ENCODE measurements at places on chromosomes 7 and 10.

DNA sequence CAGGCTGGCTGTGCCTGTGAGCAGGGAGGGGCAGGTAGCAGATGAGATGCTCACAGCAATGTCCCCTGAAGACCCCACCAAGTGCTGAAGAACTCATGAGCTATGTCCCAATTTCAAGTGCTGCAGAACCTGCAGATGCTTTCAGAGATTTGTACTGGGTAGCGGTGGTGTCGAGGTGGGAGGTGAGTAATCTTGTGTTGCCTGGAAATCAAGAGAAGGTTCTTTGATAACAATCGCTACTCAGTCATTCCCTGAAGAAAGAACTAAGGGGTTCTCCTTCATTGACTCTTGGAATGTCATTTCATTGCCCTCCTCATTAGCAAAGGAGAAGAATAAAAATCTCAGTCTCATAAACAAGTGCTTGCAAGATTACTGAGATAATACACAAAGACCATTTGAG is 246.4 kb downstream of the EMX2 start:
- no peak for DNase-seq

DNA sequence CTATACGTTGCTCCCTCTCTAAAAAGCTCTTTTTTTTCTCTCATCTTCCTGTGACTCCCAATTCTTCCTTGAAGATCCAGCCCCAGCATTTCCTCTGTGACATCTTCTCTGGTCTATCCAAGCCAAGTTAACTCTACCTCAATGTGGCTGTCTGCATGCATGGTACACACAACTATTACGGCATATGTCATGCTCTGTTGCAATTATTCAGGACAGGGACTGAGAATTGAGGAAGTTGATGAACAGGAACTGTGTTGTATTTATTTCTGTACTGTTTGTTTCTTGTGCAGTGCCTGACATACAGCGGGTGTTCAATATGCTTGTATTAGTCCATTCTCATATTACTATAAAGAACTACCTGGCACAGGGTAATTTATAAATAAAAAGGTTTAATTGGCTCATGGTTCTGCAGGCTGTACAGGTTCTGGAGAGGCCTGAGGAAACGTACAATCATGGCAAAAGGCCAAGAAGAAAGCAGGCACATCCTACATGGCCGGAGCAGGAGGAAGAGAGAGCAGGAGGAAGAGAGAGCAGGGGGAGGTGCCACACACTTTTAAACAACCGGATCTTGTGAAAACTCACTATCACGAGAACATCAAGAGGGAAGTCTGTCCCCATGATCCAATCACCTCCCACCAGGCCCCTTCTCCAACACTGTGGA is 6.3 kb downstream of the TRPV5 start:
- DNase-seq = no peak

GRCh38 chr7:22559829-22560489 is 60.0 kb upstream of the STEAP1B start:
- DNase-seq = peak; percentile 6

DNA sequence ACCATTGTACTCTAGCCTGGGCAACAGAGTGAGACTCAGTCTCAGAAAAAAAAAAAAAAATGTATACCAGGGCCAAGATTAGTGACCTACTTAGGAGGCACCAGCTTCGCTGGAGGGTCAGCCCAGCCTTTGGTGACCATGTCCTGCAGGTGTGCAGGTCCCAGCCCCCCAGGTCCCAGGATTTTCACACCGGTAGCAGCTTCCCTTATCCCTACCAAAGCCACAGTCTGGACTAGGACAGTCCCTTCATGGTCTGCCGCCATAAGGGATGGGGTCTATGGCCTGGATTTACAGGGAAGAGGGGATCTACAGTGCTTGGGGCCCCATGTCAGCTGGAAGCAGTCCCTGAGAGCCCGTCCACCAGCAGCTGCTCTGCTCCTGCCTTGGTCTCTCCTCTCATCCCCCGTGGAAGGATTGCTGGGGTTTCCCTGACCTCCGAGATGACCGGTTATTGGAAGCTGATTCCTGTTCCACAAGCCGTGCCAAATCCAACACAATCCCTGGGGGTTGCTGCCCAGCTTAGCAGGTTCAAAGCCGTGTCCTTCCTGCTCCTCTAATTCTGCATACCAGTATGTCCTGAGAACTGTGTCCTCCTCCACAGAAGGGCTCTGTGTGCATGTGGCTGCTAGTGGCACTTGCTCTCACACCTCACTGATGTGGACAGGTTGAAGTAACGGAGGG is 11.0 kb upstream of the NDUFB2 start:
- no peak for DNase-seq

GRCh38 chr7:143384148-143384547 is 3.0 kb downstream of the ZYX start:
- DNase-seq = no peak

All from stimulated activated CD8-positive, alpha-beta memory T cell treated with anti-CD3 and anti-CD28 coated beads, Interleukin-4, amount 100 ng/mL, for 4 hours (primary cell).